Cortex of kidney (tissue), 1 donor: ENCODE measurements at places on chromosomes 6 and 20.

DNA sequence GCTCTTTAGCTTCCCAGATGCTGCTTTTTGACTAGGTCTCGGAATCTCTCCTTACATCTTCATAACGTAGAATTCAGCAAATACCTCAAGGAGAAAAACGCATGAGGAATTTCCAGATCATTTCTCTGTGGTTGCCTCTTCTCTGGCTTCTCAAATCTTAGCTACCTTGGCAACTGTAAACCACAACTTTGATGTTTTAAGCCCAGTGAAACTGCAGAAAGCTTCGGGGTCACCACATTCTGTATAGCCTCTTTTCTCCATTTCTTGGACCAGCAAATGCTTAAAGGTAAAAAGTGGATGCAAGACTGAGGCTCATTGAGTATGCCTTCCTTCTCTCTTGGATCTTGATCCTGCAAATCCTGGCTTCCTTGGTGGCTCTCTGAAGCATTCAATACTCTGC lies 125.5 kb upstream of the FBXL4 start:
- no peak for DNase-seq

GRCh38 chr20:13221313-13221672 lies 219 bp downstream of the ISM1 start:
- DNase-seq, result no peak

DNA sequence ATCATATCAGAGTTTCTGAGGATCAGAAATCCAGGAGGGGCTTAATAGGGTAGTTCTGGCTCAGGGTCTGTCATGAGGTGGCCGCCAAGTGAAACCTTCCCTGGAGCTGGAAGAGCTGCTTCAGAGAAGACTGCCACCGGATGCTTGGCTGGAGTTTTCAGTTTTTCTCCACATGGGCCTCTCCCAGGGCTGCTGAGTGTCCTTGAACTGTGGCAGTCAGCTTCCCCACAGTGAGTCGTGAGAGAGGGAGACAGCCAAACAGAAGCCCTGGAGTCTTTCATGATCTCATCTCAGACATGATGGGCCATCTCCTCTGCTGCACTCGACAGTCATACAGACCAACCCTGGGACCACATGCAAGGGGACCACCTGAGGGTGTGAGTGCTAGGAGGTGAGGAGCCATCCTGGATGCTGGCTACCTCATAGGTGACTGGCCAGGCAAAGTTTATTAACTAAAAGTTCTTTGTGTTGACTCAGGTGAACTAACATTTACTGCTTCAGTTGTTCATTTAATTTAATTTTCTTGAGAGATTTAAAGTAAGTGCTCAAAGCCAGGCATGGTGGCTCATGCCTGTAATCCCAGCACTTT lies 71.5 kb downstream of the SHLD1 start:
- DNase-seq, result no peak

- DNase-seq, result no peak
Observed at GRCh38 chr6:22471746-22472145, 97.6 kb upstream of the HDGFL1 start.

DNA sequence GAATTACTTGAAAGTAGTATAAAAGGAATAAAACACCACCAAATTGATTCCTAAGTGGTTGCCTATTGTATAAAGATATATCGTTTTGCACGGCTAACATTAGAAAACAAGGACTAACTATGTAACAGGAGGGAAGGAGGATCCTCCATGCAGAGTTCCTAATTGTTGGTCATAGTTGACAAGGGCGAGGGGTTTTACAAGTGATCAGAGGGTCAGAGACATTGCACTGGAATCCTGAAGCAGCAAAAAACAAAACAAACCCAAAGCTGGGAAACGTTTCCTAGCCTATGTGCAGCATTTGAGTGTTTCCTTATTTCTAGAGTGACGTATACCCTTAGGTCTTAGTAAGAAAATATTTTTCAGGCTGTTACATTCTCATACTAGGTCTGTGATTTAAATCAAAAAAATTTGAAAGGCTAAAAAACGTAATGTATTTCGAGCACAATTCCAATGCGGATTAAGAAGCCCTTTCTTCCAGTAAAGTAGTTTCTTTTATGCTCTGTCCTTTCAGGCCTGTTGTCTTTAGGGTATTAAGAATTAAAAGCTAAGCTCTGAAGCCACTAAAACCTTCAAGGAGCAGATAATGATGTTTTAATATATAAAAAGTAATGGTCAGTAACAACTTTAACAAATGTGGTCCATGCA lies 373.8 kb upstream of the MMS22L start:
- no peak for DNase-seq

DNA sequence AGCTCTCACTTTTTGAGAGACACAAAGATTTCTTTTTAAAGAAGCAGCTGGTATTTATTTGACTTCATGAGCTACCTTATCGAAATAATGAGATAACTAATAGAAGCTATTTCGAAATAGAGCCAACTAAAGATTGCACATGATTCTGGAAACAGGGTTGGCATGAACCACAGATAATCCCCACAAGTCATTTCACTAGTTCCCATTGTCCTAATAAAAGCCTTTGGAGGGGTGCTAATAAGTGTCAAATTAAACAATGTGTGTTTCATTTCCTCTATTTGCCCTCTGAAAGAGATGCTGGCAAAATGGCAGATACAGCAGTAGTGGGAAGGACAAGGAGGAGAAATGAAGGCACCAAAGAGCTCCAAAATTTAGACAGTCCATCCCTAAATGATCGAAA lies 78.6 kb upstream of the RIPOR2 start:
- no peak for DNase-seq

DNA sequence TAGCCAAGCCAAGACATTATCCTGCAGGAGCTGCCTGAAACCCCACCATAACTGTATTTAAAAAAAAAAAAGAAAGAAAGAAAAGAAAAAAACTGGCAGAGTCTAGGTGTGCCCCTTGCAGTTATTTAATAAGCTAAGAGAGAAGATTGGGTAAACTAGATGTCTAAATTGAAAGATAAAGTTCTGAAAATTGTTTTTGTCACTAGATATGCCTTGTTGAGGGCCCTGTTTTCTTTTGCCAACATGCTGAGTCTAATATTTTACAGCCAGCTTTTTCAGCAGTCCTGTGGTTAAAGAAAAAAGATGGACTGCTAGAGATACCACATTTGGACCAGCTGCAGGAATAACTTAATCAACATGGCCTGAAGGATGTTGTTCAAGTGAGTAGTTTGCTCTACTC lies 116.3 kb upstream of the TCF21 start:
- no peak for DNase-seq

DNA sequence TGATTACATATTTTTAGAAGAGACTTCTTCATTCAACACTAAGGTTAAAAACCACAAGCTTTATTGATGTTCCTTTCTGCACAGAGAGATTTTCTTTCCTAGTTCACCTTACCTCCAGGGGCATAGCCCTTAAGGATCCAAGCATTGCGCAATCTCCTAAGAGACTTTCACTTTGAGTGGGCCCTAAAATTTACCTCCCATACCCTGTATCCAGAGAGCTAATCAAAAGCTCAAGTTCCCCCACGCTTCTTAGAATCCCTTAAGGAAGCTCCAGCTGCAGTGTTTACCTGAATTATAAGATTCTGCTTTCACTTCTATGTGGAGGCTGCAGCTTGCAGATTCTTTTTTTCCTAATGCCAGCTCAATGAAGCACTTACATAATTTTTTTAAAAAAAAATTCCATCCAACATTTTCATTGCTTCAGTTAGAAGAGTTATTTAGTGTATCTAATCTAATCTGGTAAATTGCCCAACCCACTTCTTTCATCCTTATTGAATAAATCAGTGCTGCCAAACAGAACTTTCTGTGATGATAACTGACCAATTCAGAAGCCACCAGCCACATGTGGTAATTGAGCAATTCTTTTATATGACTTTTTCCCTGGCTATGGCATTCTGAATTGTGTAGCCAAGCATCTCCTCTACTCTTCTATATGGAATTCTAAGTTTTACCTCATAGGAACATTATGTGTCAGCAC lies 24.6 kb upstream of the SPTLC3 start:
- no peak for DNase-seq

- no peak for DNase-seq
Observed at GRCh38 chr20:21618759-21619416, 86.6 kb upstream of the PAX1 start.

GRCh38 chr6:80234401-80234800 lies 127.9 kb downstream of the BCKDHB start:
- no peak for DNase-seq

- no peak for DNase-seq
Observed at GRCh38 chr20:21840991-21841390, 135.5 kb downstream of the PAX1 start.

DNA sequence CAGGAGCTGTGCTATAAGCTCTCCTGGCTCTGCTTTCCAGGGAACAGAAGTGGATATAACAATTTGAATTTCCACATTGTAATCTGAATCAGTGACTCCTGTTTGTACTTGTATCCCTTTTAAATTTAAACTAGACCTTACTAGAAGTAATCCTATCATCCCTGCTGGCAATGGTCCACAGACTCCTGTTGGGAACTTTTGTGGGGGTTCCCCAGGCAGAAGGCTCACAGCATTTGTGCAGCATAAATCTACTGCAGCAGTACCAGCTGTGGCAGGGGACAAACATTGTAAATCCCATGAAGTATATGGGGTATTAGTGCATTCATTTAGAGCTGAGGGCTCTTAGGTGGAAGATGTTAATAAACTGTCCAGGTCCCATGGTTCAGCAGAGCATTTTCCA lies 12.0 kb upstream of the PDCD2 start:
- DNase-seq, result no peak

DNA sequence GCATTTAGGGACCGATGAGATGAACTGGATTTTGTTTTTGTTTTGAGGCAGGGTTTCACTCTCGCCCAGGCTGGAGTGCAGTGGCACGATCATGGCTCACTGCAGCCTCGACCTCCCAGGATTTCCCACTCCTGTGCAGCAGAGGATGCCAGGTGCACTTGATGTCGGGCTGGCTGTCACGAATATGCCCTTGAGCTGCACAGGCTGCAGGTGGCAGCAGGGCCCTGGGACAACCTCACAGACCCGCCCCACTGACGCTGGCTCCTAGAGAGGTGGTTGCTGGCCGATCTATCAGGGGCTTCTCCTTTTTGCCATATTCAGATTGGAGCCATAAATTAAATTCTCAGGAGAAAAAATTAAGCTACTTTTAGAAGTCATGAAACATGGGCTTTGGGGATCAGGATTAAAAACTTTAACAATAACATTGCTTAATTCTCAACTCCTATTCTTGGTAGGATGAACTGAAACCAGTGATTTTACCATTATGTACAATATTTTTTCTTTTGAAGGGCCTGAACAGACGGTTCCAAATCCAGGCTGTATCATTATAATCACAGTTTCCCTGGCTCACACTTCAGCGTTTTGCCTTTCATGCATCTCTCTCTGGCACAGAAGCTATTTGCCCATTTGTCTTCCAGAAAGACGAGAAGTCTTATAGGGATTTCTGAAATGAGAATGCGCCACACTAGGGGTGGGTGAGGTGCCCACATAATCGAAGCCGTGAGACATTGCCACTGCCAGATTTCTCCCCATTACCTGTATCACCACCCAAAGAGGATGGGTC lies 32.4 kb downstream of the NQO2 start:
- no peak for DNase-seq
